ENCODE measurements at places on chromosomes 1 and 21. TPM values are rescaled to one million over a fixed set of nuclear protein-coding genes. Genes with fewer than 3 reads are reported as not detected.

The PTPRC gene
- total RNA-seq, result 25.1 TPM

The TTC22 gene
- 0.30 TPM for total RNA-seq

The HSD3B1 gene
- not detected for total RNA-seq

The CSF3R gene
- total RNA-seq, result 12.6 TPM

The RUNX3 gene
- 0.06 TPM for total RNA-seq

The CCNL2 gene
- 165 TPM for total RNA-seq

The CD34 gene
- 18.8 TPM for total RNA-seq

DNA sequence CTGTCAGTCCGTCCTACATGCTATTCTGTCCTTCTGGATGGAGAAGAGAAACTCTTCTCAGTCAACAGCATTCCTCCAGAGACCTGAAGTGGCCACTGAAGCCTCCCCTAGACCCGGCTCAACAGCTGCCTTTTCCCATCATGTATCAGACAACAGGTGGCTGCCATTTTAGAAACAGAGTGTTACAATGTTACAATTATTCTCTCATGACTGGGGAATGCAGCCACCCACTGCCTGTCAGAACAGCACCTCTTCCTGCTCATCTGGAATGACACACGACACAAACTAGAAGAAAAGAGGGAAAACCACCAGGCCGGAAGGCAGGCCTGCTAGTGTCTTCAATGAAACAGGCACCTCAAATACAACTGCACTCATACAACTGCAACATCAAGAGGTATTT is 105.3 kb downstream of the PGBD5 start:
- no peak for DNase-seq

DNA sequence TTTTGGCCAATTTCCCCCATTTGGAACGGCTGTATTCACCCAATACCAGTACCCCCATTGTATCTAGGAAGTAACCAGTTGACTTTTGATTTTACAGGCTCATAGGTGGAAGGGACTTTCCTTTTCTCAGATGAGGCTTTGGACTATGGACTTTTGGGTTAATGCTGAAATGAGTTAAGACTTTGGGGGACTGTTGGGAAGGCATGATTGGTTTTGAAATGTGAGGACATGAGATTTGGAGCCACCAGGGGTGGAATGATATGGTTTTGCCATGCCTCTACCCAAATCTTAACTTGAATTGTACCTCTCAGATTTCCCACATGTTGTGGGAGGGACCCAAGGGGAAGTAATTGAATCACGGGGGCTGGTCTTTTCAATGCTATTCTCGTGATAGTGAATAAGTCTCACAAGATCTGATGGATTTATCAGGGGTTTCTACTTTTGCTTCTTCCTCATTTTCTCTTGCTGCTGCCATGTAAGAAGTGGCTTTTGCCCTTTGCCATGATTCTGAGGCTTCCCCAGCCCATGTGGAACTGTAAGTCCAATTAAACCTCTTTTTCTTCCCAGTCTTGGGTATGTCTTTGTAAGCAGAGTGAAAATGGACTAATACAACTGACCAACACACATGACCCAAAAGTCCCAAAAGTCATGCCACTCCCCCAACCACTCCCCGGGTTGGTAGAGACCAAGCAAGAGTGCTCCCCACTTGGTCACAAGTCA is 35.4 kb upstream of the ZNF496 start:
- no peak for DNase-seq

- no peak for DNase-seq
Observed at GRCh38 chr1:94456736-94457135, 38.5 kb downstream of the ABCD3 start.

- no peak for DNase-seq
Observed at GRCh38 chr21:33281096-33281652, 15.0 kb downstream of the IL10RB start.

DNA sequence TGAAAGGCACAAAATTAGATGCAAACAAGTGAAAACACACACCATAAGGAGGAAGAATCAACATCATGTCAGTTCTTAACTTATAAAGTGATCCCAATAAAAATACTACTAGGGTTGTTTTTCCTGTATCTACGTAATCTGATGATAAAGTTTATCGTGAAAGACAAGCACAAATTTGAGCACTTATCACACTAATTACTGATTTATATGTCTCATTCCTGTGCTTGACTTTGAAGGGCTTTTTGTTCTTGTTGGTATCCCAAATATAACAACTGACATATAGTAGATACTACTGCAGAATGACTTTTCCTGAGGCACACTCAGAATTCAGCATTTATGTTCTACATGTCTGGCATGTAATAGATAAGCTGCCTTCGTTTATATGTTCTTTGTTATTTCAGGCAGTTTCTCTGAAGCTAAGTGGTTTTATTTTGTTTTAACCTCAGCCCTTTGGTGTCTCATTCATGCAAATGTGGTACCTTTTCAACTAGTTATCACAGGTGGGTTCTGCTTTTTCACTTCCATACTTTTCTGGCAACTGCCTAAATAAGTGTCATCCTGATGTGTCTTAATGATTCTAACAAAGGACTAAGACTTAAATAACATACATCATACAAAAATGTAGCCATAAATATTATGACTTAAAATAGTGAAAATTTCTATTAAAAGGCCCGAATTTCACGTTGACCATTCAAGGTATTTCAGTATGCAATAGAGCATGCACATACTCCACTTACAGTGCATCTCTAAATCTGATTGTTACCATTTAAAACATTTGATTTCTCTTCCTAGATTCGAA is 73.2 kb downstream of the LRRC8C start:
- no peak for DNase-seq

DNA sequence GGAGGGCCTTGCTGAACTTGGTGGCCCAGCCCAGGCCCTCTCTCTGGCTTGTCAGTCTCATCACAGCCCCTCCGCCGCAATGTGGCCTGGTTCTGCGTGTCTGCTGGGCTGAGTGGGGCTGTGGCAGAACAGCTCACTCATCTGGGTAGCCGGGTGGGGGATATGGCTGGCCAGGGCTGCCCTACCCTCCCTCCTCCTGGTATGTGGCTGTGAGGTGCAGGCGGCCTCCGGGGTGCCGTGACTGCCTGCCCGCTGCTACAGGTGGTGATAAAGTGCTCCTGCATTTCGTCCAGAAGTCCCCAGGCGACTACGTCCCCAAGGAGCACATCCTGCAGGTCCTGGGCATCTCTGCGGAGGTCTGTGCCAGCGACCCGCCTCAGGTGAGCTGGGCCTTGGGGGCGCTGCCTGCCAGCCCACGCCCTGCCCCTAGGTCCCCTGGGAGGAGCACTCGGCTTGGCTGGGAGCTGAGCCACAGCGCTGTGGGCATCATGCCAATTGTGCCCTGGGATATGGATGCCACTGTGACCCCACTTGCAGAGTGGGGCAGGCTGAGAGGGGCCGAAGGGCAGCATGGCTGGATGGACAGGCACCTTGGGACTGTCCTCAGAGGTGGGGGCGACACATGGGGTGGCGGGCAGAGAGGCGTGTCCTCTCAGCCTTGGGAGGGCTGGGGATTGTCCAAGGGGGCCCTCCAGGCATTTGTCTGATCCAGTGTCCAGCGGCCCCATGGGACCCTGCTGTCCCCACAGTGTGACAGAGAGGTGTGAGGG is 2.3 kb downstream of the PRXL2B start:
- no peak for DNase-seq

DNA sequence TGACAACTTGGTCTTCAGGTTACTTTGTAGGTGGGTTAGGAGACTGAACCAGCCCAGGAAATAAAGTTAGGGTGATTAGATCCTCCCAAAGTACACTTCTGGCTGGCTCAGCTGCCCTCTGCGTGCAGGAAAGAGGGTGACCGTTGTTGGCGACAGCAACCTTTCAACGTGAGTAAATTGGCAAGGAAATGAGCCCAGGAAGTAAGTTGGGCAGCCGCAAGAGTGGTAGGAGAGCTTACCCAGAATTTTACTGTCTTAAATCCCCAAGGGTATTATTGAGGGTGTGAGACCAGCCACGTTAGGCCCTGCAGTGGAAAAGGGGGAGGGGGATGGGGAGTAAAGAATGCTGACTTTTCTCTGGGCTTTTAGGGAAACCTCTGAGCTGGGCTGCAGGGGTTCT is 1.6 kb downstream of the TENT5C start:
- DNase-seq, result peak; percentile 57

GRCh38 chr1:83318366-83318765 is 680.6 kb downstream of the TTLL7 start:
- DNase-seq, result no peak

- DNase-seq, result no peak
Observed at GRCh38 chr1:225886159-225887029, 2.6 kb downstream of the LEFTY1 start.

- no peak for DNase-seq
Observed at GRCh38 chr1:115069659-115070308, 19.5 kb downstream of the TSPAN2 start.

- DNase-seq, result no peak
Observed at GRCh38 chr1:192589813-192590212, 14.2 kb downstream of the RGS1 start.

GRCh38 chr21:28063241-28064216 is 929.1 kb downstream of the LTN1 start:
- no peak for DNase-seq

GRCh38 chr1:54842206-54842915 is 41.2 kb upstream of the TTC22 start:
- no peak for DNase-seq

DNA sequence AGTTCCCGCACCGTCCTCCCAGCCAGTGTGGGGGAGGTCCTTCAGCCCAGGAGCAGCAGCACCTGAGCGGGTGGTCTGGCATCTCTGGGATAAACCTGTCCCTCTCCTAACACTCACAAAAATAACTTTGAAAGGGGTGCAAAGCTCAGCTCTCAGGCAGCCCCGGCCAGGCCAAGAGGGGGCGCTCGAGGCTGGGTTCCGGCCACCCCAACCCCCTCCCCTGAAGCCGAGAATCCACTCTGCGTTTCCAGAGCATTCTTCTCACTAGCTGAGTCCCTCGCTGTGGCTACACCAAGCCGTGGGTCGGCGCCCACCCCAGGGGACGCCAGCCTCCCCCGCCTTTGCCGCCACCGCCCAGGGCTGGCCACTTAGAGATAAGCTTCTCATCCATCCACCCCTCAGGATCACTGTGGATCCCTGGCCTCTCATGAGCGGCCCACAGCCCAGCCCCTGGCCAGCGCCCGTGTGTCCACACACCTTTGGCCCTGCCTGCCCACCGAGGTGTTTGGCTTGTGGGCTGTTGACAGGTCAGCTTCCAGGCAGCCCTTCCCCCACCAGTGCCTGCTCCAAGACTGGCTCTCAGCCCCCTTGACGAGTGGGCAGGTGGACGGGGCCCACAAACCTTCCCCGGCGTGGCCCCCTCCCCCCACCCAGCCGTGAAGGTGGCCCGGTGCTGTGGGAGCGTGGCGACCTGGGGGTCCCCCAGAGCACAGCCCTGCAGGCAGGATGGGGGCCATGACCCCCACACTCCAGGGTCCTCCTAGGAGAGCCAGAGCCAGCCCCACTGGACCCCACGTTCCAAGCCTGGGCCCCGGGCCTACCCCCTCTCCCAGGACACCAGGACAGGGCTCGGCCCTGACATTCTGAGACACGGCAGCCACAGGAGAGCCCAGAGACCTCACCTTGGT is 1.9 kb downstream of the FTCD start:
- peak; percentile 75 for DNase-seq

DNA sequence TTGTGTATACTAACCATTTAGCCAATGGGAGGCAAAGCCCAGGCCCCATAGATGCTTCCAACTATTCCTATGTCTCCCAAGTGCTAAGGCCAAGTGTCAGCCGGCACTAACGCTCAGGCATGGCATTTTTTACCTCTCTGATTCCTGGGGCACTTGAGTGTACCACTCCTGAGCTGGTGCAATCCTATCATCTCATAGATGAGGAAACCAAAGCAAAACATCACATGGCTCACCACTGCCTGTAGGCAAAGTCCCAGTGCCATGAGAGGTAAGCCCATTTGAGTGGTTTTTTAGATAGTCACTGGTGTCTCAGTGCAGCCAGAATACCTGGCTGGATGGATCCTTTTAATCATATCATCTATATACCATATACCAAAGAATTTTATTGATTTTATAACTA is 8.0 kb upstream of the CCN1 start:
- DNase-seq, result no peak

DNA sequence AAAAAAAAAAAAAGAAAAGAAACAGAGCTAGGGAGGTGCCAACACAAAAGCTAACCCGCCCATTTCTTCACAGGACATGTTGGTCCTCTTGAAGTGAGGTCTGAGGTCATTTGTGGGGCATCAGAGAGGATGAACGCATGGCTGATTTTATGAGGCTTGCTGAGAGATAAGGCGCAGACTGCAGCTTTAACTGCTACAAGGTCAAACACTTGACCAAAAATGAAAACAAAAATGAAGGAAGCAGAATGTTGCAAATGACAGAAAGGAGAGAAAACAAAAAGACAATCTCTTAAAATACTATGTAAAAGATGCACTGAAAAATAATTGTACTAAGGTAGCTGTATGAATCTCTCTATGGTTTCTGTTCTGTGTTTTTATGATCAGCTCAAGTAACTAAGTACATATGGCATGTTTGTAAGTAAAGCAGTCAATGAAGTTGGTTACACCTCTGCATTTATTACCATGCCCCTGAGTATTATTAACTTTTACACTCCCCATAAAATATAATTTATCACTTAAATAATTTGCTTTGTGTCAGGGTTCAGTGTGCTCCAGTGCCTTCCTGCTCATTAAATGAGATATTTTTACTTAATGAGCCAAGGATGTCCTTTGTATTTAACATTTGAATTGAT is 249.1 kb upstream of the NR5A2 start:
- DNase-seq, result no peak

- no peak for DNase-seq
Observed at GRCh38 chr1:59394706-59395425, 98.0 kb downstream of the FGGY start.

DNA sequence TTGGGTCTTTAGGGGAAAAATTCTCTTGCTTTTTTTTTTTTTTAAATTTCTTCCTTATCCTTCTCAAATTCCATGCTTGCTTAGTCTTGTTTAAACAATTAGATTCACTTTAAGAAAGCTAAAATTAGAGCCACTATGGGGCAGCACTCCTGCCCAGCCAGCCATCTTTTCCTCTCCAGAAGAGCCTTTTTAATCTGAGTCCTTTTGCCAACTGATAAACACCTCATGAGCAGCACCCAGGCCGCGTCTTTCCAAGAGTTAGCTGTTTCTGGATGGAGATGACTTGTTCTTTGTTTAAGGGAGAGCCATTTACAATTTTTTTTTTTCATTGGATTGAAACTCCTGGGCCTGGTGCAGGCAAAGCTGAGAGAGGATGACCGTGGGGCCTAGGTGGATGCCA is 53.3 kb upstream of the TSPAN2 start:
- DNase-seq, result no peak

DNA sequence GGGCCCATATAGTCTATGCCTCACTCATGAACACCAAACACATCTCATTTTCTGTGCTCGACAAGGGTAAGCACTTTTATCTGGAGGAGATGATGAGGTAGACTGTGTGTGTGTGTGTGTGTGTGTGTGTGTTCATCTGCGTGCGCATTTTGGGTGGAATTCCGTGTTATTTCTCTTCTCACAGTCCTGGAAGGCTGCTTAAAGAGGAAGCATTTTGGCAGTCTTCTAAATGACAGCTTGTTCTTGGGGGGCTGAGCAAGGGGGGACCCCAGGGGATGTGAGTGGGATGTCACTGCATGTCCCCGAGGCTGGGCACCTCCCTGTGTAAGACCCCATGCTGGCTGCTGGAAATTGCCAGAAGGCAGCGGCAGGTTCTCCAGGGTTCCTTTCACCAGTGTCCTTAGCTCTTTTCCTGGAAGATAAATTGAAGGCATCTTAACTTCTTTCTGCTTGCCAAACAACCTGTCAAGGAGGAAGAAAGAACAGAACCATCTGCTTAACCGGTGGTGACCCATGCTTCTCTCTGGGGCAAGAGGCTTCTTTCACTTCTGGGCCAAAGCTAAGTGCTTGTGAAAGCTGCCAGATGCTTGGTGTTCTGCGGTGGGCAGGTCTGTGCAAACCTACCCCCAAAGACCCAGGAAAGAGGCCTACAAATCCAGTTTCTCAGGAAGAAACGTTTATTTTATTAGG is 9.9 kb upstream of the RD3 start:
- no peak for DNase-seq

- DNase-seq, result no peak
Observed at GRCh38 chr1:47406966-47407365, 9.1 kb upstream of the FOXE3 start.
